ENCODE measurements at places on chromosomes 2 and 18.

DNA sequence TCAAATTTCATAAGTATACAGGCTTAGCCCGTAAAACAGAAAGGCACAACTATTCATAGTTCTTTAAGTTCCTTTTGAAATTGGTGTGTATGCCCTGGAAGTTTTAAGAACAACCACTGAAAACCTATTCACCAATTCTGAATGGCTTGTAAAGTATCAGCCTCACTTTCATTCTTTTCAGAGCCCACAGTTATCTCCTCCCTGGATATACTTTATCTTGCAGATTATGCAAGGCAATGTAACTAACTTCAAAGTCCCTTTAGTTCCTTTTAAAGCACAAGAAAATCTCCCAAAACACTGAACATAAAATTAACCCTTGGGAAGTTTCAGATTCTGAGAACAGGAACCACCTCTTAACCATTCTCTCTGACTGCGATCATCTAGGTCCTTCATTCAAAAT lies 1.1 kb downstream of the STRN start:
- no peak for DNase-seq

GRCh38 chr2:202221873-202222272 lies 16.5 kb downstream of the SUMO1 start:
- DNase-seq, result no peak

DNA sequence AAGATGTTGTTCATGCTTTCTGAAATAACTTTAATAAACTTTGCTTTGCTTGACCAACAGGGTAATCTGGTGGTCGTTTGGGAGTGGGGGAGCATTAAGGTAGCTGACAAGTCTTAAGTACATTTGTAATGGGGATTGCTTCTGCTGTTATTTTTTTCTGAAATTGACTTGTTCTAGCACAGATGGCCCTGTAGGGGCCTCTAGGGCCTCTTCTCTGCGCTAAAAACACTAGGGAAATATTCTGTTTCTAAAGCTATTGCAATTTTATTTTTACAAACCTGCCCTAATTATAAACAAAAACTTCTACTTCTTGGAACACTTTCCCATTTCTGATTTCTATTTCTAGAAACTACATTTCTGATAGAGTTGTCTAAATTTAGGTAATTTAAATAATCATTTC lies 191.3 kb upstream of the KCNJ3 start:
- no peak for DNase-seq

- DNase-seq, result no peak
These were observed 23.3 kb upstream of the ST3GAL5 start for GRCh38 chr2:85911814-85912692.

- DNase-seq, result no peak
These were observed 10.0 kb upstream of the VPS54 start for GRCh38 chr2:64029116-64029665.

GRCh38 chr2:42350434-42351063 lies 10.5 kb downstream of the COX7A2L start:
- DNase-seq, result no peak

- no peak for DNase-seq
These were observed 49.4 kb downstream of the PDE1A start for GRCh38 chr2:182377467-182377866.
